ENCODE measurements at places on chromosomes 6 and 20. TPM values are rescaled to one million over a fixed set of nuclear protein-coding genes. Genes with fewer than 3 reads are reported as not detected.

Gene CST4
- polyA plus RNA-seq = not detected

Gene RNGTT
- polyA plus RNA-seq = 18.3 TPM

Gene CALHM6
- polyA plus RNA-seq = 5.6 TPM

Gene SLC13A3
- 18.6 TPM for polyA plus RNA-seq

Gene OR12D3
- polyA plus RNA-seq = not detected

Gene BTNL2
- not detected for polyA plus RNA-seq

Gene SHLD1
- 12.8 TPM for polyA plus RNA-seq

GRCh38 chr20:64058536-64058935 is 4.5 kb upstream of the TCEA2 start:
- DNase-seq = no peak

DNA sequence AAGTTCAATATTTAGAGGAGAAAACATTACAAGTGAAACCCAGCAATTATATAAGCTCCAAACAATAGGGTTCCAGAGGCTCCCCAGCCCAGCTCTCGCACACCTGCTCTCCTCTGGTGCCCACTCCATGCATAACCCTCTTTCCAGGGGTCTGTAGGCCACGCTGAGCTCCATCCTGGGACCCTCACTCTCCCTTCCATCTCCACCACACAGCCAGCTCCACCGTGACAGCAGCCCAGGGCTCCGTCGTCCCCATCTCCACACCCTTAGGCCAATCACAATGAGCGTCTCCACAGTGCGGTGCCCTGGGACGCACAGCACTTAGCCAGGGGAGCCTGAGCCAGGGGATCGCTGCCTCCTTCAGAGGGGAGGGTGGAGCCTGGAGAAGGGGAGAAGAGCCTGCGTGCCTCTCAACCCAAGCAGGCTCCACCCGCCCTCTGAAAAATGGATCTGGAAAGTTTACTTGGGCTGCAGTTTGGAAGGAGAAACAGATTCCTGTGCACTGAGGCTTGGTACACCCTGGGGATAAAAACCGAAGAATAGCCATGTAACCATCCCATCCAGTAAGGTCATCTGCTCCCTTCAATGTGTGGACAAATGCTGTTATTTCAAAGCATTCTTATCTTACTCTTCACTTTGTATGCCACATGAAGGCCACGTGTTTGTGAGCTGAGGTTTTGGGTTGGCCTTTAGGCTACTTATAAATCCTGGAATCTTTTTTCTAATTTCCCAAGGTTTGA is 72.4 kb upstream of the GGTLC1 start:
- DNase-seq = no peak

DNA sequence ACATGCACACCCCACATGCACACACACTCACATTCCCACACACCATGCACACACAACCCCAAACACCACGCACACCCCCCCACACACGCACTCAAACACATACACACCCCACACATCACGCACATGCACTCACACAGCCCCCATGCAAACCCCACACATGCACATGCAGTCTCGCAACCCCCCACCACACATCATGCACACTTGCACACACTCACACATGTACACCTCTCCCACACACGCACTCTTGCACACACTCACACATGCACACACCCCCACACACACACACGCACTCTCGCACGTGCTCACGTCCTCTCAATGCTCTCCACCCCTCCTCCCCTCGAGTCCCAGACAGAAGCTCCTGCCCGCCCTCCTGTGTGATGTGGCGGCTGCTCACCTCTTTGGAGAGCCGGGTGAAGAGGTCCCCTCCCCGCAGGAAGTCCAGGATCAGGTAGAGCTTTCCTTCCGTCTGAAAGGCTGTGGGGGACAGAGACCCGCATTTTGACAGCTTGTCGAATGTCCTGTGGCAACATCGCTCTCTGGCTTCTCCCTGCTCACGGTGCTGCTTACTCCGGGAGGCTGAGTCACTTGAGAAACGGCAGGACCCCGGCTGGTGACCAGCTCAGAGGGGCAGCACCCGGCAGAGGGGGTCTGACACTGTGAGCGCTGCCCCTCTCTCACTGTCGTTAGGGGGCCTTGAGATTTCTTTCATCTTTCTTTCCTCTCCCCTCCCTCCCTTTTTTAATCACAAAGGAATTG is 78.5 kb downstream of the RAMACL start:
- DNase-seq = no peak

- no peak for DNase-seq
These were observed 395.2 kb downstream of the BCKDHB start for GRCh38 chr6:80501636-80502035.

DNA sequence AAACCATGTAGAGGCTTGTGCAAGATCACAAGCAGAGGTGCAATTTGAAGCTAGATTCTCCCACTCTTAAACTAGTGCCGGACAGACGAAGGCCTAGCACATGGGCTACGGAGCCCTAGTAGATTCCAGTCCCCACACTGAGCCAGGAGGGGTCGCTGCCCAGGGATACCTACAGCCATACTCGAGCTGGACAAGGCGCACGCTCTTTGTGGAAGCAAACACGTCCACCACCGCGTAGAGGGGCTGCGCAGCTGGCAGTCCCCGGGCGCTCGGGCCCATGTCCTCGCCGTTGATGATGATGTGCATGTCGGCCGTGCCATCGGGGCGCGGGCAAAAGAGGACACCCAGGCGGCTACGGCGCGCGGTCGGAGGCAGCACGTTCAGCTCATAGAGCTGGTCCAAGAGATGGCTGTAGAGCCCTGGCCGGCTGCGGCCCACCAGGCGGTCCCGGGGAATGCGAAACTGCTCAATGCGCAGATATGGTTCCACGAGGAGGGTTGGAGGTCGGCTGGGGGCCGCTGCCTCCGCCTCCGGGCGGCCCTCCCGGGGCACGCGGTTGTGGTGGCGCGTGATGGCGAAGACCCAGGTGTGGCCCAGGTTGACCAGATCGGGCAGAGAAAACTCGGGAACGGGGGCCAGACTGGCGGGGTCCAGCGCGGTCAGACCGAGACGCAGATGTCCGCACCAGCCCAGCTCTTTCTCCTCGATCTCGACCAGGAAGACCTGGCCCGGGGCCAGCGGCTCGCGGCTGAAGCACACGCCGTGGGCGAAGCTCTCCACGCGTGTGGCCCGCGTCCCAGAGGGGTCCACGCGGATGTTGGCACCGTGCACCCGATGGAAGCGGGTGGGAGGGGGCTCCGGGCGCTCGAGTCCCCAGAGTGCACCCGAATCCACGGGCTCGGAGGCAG is 677 bp downstream of the NEURL2 start:
- DNase-seq = peak; percentile 79

- no peak for DNase-seq
These were observed 10.8 kb downstream of the SIM1 start for GRCh38 chr6:100453701-100454521.

DNA sequence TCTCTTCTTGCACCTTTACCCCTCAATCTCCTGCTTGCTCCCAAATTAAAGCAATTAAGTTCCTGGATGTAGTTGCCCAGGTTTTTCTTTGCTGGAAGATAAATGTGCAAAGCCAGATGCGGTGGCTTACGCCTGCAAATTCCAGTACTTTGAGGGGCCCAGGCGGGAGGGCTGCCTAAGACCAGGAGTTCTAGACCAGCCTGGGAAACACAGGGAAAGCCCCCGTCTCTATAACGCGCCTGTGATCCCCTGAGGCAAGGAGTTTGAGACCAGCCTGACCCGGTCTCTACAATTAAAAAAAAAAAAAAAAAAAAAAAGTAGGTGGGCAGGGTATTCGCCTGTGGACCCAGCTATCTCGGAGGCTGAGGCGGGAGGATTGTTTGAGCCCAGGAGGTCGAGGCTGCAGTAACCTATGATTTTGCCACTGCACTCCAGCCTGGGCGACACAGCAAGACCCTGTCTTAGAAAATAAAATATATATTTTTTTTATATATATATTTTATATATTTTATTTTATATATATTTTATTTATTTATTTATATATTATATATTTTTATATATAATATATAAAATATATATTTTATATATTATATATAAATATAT is 461 bp upstream of the DCDC2 start:
- no peak for DNase-seq

GRCh38 chr20:25076731-25077609 is 5.0 kb downstream of the VSX1 start:
- DNase-seq = no peak

DNA sequence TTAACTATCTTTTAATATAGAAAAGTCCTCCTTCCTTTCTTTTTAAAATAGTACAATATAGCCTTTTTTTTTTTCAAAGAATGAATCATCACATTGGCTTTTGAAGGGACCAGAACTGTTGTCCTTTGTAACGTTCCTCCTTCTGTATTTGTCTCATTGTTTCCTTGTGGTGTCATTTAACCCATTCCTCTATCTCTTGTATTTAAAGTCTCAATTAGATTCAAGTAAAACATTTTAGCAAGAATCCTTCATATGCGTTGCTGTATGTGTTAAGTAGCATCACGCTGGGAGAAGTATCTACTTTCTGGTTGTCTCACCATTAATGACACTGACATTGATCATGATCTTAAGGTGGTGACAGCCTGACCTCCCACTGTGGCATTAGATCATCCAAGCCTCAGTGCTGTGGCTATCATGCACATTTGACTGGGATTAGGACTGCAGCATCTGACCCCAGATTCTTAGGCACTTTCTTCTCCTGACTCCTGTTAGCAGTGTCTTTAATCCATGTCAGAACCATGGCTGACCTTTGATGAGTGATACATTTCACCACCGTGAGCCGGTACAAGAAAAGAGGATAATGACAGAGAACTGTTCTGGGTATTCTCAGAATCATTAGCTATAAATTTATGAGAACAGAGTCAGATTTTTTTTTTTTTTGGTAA is 67.5 kb upstream of the TFB1M start:
- no peak for DNase-seq

DNA sequence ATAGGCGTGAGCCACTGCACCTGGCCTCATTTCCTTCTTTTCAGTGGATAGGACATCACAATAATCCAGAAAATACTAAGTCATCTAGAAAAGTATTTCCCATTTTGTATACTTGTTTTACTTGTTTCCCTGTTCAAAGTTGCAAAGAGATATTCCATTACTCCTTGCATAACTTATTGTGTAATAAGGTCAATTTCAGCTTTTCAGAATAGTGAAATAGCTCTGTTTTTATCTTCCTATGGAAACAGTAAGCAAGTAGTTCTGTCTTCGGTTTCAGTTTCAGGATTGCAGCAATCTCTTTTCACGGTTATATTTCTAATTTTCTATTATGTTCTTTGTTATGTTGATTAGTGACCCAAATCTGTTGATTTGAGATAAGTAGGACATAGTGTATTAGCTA is 6.0 kb downstream of the STX11 start:
- no peak for DNase-seq

- DNase-seq = no peak
These were observed 1267.0 kb upstream of the CITED2 start for GRCh38 chr6:140641412-140641811.

DNA sequence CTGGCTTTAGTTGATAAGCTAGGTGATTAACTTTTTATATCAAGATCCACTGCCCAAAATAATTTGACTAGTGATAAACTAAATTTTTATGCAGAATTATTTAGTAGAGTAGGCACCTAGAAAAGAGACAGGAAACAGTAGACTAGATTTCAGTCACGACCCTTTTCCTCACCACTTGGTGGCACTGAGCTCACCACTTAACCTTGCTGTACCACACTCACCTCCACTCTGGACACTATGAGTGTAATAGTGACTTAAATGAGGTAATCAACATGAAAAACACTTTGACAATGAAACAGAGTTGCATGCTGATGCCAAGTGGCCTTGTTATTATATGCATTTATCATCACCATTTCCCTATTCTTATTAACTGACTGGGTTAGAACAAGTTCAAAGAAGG is 730.4 kb downstream of the KIF16B start:
- DNase-seq = no peak

DNA sequence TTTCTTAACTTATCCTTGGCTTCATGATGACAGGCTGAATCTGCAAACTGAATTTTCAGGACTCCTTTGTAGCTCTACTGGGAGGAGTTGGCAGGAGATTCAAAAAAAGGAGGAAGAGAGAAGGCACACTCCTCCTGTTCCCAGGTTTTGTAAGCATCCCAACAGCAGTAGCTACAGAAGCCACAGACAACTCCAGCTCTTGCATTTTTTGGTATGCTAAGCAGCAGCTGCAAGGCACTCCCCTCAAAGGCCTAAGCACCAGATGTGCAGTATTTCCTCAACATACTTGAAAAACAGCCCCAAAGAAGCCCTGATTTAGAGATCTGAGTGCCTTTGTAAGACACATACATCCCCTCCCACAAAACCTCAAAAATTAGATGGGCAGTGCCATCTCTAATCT is 328.6 kb upstream of the SYNCRIP start:
- DNase-seq = no peak

DNA sequence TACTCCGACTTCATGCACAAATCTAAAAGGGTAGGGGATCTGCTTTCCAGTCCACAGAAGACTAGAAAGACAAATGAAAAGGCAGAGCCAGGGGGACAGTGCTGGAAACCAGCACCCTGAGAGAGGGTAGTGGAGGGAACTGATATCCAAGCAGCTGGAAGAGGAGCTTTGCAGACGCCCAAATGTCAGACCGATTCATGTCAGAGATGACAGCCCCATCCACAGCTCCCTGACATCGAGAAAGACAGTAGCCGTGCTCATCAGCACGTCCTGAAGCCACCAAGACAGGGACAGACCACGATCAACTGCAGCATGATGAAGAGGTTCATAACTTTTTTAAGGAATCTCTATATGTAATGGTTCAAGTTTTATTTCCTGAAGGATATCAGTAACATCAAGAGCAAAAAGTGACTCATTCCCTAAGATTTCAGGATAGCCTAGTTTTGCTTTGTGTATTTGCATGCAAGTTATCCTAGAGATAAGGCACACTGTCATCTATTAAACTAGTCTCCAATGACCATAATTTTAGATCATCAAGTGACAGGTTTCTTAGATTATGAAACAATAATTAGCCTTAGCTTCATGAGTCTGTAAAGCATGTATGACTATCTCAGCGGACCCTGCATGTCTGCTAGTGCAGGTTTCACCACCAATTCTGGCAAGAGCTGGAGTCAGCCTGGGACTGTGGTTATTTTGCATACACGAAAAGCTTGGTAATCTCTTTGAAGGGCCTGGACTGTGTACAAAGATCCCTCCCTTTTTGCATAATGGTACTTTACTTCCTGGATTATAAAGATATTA is 43.0 kb downstream of the PRDM1 start:
- no peak for DNase-seq

All from right renal pelvis (tissue), 4 donors.